ENCODE measurements at places on chromosomes 6 and 20.
A peak's percentile ranks its signal among the peaks of the same experiment; 100 is the strongest.

DNA sequence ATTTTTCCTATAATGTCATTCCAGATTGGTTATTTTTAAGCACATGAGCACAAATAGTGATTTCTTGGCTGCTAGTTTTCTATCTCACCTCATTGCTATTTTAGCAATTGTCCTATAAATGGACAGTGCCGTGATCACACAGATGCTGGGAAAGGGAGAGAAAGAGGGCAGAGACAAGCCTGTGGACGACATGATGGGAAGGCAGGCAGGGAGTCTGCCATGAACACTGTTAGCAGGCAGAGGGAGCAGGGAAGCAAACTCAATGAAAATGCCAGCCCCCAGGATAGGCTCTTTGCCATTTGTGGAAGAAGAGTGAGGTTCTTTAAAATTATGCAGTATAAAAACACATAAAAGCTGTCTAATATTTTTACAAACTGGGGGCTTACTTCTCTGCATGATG lies 96.8 kb downstream of the ADTRP start:
- DNase-seq: no peak

DNA sequence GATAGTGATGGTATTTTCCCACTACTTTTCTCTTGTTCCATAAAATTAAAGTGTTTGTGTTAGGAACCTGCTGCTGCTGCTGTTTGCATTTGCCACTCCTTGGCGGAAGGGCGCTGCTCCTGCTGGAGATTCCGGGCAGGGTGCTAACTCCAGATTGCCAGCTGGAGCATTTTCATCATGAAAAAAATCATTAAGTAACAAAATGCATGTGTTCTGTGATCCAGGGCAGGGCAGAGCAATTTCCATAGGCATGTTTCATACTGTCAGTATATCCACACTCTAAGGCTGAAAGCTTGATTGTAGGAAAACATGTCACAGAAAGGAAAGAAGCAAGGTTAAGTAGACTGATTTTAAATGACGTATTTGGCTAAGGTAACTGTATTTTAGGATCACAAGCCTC lies 24.0 kb downstream of the PBOV1 start:
- no peak for DNase-seq

DNA sequence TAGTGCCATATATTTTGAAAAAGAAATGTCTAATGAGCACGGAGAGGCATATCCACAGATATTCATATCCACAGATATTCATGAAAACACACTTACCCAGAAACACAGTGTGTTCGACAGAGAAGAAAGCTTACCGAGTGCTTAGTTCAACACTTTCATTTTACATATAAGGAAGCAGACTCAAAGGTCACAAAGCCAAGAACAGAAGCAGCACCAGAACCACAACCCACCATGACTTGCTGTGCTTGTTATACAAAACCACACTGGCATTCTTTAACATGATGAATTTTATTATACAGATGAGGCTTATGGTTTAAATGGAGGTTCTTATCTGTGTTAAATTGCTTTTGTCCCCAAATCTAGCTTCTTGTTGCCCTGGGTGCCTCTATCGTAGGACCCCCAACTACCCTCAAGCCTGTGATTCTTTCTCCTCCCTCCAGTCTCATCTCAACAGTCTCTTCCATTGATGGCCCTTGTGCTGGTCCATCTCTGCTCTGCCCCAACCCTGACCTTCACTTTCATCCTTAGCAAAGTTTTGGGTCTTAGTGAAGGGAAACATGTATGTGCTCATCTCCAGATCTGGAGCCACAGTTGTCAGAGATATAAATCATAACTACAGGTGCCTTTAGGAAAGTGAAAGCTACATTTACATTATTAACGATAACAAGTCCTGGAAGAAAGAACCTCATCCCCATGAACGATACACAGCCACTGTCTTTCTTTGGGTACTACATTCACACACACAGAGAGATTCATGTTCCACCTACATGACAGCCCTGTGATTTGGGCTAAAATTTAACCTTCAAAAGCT lies 40.0 kb downstream of the SF3B5 start:
- peak; percentile 11 for DNase-seq

DNA sequence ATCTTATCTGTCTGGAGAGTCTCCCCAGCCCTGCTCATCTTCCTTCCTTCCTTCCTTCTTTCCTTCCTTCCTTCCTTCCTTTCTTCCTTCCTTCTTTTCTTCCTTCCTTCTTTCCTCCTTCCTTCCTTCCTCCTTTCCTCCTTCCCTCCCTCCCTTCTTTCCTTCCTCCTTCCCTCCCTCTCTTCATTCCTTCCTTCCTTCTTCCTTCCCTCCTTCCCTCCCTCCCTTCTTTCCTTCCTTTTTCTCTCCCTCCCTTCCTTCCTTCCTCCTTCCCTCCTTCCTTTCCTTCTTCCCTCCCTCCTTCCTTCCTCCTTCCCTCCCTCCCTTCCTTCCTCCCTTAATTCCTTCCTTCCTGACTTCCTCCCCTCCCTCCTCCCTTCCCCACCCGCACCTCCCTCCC lies 284.0 kb downstream of the KHDC1L start:
- DNase-seq: no peak

DNA sequence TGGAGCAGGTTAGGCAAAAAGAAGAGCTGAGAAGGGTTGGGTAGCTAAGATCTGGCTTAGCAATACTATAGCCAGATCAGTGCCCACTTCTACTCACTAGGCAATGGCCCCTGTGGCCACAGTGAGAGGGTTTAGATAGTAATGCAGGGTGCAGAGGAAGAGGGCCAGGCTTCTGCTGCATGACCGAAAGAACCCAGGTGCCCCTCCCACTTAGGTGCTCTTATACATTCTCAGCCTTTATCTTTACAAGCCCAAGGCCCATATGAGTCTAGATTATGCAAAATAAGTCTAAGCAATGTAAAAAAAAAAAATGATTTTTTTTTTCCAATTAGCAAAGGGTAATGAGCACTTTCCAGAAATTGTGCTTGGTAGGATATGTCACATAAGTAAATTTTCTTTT lies 171.3 kb downstream of the CD24 start:
- no peak for DNase-seq

DNA sequence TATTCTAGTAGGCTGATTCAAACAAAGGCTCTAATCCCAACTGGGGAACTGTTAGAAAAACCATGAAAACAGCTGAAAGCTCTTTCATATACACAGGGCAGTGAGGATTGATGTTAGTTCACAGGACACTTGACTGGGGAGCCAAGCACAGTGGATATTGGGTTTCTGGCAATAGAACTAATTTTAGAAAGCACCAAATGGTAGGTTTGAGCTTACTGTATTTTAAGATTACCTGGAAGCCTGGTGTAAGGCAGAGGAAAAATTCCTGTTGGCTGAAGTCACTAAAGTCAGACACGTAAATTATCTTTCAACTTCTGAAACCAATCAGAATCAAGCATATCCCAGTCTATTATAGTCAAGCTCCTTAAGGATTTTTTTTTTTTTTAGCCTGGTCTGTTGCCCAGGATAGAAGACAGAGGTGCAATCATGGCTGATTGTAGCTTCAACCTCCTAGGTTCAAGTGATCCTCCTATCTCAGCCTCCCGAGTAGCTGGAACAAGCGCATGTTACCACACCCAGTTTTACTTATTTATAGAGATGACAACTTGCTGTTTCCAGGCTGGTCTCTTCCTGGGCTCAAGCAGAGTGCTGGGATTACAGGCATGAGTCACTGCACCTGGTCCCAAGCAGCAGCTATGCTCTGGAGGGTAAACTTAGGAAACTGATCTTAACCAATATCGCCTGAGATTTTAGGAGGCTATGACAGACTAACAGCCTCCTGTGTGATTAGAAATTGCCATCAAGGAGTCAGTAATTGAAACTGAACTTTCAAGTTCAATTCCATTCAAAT lies 32.5 kb upstream of the SYNCRIP start:
- no peak for DNase-seq

DNA sequence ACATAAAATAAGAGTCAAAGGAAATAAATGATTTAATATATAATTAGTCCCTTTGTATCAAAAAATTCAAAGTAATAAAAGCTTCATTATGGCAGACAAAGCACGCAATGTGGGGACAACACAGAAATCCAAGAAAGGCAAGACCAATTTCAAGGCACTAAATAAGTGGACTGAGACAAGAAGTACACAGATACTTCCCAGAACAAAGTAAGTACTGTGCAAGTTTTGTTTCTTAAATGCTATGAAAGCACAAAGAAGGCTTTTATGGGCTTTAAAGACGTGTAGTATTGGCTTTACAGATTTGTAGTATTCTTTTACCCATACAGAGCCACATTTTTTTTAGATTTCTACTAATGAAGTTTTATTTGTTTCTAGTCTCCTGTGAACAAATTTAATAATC lies 174.6 kb downstream of the TRDN start:
- DNase-seq: no peak

GRCh38 chr20:41340327-41341055 lies at the start of gene LPIN3:
Gene LPIN3, plus strand, starts transcription at chr20:41340821. Its CDS starts 4,983 bp downstream, at chr20:41345804.
- peak; percentile 38 for DNase-seq

DNA sequence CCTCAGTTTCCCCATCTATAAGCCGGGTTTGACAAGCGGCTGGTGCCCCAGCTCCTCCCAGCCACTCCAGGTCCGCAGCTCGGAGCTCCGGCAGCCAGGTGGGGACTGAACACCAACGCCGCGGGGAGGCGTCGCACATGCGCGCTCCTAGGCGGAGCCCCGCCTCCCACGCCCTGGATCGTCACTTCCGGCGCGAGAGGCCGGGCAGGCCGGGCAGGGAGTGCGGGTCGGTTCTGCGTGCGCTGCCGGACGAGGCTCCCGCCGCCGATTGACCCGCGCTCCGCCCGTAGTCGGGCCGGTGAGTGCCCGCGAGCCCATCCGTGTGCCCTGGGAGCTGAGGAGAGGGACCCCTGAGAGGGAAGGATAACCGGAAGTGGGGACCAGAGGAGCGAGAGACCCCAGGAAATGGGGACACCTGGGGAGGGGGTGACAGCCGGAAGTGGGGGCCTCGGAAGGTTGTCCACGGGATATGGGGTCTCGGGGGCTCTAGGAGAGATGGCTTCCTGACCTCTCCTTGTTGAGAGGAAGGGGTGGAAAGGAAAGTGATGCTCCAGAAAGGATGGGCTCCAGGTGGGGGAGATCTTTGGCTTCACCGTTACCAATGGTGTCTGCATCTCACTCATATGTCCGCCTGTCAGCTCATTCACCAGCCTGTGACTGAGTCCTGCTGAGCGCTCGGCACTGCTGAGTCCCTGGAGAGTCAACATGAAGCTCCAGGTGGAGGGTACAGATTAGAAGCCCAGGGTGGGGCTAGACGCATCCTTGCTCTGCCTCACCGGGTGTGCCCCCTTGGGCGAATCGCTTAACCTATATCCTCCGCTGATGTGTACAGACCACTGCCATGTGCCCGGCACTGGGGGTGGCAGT lies at the start of gene TTPAL:
Gene TTPAL, plus strand, starts transcription at position 181 of the 867 bp plus-strand sequence. CDS start 4,126 bp downstream, outside the sequence.
- DNase-seq: peak; percentile 82

DNA sequence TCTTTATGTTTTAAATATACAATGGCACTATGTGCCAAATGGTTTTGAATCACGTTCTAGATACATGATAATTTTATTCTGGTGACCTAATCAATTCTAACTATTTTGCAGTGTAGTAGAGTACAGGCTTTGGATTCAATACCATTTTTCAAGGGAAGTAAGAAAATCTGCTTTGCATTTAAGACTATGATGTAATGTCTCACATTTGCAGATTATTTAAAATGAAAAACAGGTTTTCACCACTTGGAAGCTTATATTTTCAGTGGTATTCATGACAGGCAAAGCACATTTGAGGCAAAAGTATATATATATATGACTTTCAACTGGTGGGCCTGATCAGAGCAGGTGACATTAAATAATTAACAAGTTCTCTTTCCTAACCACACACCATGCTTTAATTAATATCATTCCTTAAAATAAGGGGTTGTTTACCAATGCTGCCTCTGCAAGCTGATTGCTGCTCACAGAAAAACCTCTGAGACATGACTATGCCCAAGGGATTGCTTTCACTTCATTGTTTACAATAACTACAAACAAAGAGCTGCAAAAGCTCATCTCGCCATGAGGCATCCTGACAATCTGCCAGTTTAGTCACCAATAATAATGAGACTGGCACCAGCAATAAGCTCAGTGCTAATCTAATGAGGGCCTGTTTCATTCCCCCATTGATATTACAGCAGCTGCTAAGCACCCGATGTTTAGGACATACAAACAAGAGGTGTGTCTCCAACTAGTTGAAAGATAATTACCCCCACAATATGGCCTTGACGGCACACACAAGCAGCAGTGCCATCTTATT lies 1176.0 kb upstream of the GJE1 start:
- DNase-seq: no peak

GRCh38 chr6:3251462-3252314 lies 7.1 kb upstream of the PSMG4 start:
- DNase-seq: peak; percentile 66

- no peak for DNase-seq
Measured at GRCh38 chr6:83073615-83074014, 6.1 kb downstream of the DOP1A start.

GRCh38 chr6:35048631-35049083 lies 92.5 kb downstream of the TCP11 start:
- DNase-seq: no peak

DNA sequence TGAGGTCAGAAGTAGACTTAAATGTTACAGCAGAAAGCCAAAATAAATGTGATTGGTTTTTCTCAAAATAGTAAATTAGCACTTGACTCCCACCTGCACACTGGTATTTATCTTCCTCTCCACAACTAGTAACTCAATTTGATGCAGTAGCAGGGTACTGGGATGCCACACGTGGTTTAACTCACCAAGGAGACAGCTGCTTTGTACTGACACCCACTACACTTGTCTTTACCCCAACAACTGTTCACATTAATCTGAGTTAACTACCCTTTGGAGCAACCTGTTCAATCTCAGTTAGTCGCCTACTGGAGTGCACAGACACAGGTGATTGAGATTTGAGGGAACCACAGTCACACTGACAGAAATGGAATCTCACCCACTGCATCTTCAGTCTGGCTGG lies 242.1 kb downstream of the PRKN start:
- DNase-seq: no peak

DNA sequence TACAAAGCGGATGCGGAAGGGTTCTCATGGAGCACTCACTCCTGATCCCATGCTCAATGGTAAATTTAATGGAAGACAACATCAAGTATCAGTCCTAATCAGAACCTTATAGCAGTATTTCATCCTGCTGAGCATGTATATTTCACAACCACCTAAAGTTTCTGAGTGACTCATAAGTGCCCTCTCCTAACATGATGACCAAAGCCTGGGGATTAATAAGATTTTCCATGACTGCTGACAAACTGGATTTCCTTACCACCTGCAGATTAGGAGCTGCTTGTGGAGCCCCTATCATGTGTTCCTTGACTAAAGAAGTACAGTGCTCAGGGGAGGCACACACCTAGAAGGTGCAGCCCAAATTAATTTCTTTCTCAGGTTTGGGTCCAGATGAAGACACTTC lies 112.8 kb downstream of the INSM1 start:
- DNase-seq: no peak

Data from T follicular helper cell (primary cell).